Fibroblast of skin of back (primary cell): ENCODE measurements at places on chromosomes 11 and 22.

DNA sequence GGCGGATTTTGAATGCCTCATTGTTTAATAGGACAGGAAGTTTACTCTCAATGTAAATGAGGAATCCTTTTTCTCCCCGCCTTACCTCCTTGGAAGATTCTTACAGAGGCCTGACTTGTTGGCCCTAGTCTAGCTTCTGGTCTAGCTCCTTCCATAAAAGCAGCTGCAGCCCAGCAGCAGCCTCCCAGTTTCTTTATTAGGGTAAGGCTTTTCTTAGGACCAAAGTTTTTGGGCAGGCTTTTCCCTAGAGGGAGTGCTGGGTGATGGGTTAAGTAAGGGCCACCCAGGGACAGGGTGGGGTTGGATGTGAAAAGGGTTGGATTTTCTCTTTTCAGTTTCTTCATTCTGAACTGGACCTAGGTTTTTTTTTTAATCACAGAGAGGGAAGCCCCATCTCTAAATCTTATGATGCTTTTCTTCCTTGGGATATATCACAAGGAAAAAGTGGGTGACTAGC lies 49.7 kb downstream of the LIF start:
- no peak for DNase-seq

DNA sequence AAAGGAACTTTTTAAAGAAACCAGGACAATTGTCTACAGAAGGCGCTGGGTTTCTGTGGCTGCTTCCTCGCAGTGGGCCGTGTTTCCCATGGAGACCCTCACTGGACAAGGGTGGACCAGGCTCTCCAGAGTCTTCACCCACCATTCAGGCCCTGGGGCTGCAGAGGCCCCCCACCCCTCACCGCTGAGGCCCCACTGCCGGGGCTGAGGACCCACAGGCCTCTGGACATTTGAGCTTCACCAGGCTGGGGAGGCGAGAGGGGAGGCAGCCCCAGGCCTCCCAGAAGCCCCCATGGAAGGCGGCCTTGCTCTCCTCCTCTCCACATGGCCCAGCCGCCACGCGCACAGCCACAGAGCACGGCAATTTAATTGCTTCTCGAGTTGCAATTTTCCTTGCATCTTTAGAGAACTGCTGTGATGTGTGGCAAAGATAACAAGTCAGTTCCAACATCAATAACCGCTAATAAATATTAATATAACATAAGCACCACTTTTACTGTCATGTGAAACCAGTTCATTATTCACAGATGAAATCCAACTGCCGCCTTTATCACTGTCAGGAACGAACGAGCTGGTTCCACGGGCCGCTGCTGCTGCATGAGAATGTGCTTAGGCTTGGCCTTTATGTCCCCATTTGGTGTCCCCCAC lies 81.0 kb downstream of the PHF21B start:
- DNase-seq: no peak

- DNase-seq: no peak
These were observed 265.3 kb downstream of the TBC1D22A start for GRCh38 chr22:47027766-47028165.

DNA sequence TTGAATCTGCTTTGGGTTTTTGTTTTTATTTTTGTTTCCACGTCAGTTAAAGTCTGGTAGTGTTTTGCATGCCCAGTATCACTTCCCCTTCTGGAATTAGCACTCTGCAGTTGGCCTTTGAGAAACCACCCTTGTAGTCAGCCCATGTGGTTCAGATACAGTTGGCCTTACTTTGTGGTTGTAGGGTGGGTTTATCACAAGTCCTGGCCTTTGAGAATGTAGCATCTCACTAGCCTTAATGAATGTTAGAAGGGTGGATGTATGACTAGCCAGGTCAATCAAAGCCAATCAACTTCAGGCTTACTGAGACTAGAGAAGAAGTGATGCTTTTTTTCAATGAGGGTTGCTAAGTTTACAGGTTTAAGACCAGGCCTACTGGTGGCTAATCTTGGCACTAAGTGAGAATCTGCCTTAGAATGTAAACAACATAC lies 19.8 kb downstream of the ARL14EP start:
- DNase-seq: no peak

DNA sequence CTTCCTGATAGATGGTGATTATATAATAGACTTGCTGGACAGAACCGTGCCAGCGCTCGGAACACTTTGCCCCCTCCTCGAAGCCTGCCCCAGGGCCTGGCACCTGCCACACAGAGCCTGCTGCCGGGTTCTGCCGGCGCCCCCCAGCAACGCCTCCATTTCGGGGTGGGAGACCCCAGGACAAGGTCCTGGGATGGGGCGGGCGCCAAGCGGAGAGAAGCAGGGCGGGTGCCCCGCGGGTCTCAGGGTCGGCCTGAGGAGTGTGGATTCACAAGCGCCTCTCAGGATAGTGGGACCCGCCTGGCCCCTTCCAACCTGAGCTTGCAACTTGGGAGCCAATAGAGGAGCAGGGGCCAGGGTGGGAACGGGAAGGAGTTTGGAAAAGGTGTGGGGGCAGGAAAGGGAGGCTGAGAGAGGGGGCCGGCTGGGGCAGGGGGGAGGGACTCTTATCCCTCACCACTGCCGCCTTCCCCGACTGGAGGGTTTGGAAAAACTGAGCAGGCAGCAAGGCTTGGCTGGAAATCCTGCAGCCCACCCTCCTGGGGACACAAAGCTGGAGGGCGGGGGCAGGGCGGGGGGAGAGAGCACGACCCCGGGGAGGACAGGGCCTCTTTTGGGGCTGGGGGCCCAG lies 3.3 kb upstream of the BCL9L start:
- DNase-seq: peak; percentile 69

DNA sequence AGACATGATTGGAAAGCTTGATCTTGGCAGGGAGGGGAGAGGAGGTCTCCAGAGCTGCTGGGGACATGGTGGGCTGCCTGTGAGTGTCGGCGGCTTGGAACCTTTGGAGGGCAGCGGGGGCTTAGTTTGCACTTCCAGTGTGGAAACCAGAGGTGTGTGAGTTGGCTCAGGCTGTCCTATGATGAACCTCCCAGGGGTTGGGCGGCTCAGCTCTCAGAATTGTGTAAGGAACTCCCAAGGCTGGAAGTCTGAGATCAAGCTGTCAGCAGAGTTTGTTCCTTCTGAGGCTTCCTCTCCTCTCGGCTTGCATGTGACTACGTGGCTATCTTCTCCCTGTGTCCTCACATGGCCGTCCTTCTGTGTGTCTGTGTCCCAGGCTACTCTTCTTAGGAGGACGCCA lies 87.9 kb upstream of the B3GAT1 start:
- DNase-seq: no peak

DNA sequence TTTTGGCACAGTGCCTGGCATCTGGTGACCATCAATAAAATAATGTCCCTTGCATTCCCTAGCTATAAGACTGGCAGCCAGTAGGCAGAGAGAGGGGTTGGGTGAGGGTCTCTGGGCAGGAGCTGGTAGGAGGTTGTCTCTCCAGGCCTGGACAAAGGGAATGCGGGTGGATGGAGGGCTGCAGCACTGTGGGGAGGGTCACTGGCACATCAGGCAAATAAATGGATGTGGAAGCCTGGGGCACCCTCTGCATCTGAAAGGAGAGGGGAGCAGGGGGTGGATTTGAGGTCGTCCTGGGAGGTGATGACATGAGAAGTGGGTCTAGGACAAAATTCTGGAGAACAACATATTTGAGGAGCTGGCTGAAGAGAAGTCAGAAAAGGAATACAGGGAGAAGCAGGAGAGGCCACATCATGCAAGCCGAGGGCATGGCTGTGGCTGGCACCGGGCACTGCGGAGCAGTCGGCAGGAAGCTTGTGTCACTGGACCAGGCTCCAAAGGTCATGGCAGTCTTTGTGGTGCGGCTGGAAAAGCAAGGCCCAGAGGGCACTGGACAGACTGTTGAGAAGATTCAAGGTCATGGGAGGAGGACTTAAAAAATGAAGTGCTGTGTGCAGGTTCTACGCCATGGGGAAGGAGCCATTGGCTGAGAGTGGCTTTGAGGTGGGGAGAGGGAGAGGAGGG lies 36.5 kb upstream of the THY1 start:
- DNase-seq: peak; percentile 25

- DNase-seq: no peak
These were observed 1.5 kb downstream of the KREMEN1 start for GRCh38 chr22:29074276-29074772.

GRCh38 chr11:19506816-19507486 lies 205.7 kb upstream of the NAV2 start:
- DNase-seq: no peak

DNA sequence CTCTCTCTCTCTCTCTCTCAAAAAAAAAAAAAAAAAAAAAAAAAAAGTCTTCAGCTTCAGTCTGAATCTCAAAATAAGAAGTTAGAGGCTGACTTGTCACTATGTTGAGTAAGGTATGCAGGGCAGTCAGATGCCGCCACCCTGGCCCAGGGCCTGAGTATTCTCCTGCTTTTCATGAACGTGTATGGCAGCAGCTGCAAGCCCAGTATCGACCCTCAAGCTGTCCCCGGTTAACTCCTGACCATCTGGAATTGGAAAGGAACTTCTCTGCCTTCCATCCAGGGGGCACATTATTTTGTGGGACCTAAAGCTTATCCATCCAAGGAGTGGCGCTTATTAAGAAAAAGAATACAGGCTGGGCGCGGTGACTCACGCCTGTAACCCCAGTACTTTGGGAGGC lies 11.4 kb downstream of the MRGPRD start:
- DNase-seq: no peak

DNA sequence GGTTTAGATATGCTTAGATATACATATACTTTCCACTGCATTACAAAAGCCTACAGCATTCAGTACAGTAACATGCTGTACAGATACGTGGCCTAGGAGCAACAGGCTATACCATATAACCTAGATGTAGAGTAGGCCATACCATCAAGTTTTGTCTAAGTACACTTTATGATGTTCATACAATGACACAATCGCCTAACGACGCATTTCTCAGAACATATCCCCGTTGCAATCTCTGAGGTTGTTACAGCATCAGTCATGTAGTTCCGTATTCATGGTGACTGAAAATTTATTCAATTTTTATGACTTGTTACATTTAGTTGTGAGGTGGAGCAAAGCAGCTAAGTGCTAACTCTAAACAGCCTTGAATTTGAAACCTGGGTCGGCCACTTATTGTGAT lies 6.7 kb downstream of the ZBTB44 start:
- DNase-seq: no peak

DNA sequence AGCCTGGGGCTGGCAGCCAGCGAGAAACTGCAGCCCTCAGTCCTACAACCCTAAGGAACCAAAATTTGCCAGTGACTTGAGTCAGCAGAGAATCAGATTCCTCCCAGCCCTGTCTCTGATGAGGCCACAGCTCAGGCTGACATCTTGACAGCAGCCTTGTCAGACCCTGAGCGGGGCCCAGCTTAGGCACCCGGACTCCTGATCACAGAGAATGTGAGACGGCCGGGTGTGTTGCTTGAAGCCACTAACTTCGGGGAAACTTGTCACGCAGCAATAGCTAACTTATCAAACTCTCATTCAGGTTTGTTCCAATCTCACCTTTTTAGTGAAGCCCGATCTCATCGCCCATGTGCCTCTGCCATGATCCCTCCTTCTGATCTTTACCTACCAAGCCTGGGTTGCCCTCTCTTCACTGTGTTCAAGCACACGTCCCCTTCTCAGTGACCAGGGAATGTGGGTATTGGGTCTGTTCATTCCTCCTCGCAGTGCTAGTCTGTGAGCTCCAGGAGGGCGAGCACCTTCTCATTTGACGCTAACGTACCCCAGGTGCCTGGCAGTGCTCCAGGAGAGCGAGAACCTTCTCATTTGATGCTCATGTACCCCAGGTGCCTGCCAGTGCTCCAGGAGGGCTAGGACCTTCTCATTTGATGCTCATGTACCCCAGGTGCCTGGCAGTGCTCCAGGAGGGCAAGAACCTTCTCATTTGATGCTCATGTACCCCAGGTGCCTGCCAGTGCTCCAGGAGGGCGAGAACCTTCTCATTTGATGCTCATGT lies 280.7 kb downstream of the BRD1 start:
- DNase-seq: no peak

DNA sequence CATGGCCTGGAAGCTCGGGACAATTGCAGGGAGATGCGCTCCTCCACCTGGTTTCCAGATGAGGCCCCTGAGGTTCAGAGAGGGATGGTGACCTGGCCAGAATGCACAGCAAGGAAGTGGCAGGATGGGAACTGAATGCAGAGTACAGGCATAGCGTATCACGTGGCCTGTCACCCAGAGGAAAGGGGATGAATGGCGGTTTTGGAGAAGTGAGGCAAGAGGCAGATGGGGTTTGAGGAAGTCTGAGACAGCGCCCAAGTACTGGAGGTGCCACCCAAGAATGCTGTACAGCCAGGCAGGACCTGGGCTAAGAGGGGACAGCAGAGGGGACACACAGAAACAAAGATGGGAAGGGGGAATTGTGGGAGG lies 4.9 kb downstream of the RAB3IL1 start:
- DNase-seq: no peak

- DNase-seq: no peak
These were observed 17.8 kb downstream of the SGSM3 start for GRCh38 chr22:40388231-40388630.

DNA sequence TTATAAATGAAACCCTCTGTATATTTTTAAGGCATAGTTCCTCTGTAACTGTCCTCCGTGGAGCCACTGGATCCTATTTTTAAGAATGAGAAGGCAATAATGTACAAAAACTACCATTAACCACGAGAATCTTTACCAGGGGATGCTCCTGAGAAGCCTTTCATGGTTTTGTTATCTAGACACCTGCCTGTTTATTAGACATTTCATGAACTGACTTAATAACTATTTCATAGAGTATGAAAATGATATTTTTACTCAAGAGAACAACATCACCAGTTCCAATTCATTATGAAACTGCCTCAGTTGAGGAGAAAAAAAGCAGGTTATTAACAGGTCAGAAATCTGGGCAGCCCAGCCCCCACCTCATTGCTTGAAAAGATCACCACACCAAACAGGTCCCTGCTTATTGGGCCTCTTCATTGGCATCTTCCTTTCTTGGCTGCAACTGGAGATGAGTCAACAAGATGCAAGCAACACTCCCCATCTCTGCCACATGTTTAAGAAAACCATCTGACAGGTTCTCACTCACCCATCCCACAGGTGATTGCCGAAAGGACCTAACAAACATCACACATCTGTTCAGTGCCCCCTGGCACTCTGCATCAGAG lies 27.8 kb downstream of the ETS1 start:
- no peak for DNase-seq

DNA sequence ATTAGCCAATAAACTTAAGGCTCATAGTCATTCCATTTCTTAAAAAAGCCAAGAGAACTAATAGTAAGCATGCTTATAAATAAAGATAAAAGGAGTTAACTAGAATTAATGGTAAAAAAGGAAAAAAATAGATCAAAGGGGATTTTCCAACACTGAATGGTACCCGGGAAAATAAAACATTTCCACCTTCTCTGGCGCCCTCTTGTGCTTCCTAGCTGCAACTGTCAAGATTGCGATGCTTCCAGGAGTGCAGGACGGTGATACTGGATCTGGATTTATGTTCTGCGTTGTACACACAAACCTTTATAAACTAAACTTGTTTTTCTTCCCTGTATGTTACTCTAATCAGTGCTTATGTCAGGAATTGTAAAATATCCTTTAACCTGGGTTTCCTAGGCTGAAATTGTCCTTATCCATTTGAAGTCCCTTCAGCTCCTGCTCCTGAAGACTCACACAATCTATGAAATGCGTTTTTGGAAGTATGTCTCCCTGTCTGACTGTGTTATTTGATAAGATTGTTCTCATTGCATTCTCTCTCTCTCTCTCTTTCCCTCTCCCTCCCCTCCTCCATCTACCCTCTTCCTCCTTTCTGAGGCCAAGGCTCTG lies 9.6 kb upstream of the HTATIP2 start:
- peak; percentile 38 for DNase-seq

GRCh38 chr11:31922450-31922849 lies 111.3 kb upstream of the PAX6 start:
- DNase-seq: no peak

- peak; percentile 64 for DNase-seq
These were observed 131.2 kb upstream of the MTMR2 start for GRCh38 chr11:96054870-96055705.
